ENCODE measurements at places on chromosomes 7 and 10. TPM values are rescaled to one million over a fixed set of nuclear protein-coding genes. Genes with fewer than 3 reads are reported as not detected.
A peak's percentile ranks its signal among the peaks of the same experiment; 100 is the strongest.

- DNase-seq, result peak; percentile 99
Observed at GRCh38 chr10:103715430-103715829, 139.9 kb downstream of the SH3PXD2A start.

- no peak for DNase-seq
Observed at GRCh38 chr10:109187677-109188076, 735.6 kb downstream of the XPNPEP1 start.

The ASB13 gene
- total RNA-seq, result 5.6 TPM

GRCh38 chr10:114304571-114305421 is 65.7 kb downstream of the VWA2 start:
- DNase-seq, result peak; percentile 59

- no peak for DNase-seq
Observed at GRCh38 chr7:136023134-136023869, 46.1 kb upstream of the MTPN start.

- DNase-seq, result peak; percentile 84
Observed at GRCh38 chr7:143279186-143280098, 5.3 kb upstream of the TMEM139 start.

DNA sequence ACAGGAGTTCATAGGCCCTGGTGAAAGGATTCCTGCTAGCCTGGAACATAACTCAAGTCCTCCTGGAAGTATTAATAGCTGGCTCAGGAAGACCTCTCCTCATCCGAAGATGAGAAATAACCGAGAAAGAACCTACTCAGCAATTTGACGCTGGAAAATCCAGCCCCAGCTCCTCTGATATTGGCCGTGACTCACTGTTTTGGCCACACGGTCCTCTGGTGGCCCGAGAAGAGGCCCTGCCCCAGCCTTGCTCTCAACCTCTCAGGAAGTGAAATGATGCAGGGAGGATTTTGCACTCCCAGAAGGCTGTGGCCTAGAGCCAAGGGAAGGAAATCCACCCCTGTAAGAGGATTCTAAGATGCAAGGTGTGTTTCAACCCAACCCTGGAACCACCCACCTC is 121.6 kb downstream of the MTPAP start:
- peak; percentile 61 for DNase-seq

Measured in GM23248 (cell line).